Kidney (tissue), 22 donors: ENCODE measurements at places on chromosomes 13 and 19. TPM values are rescaled to one million over a fixed set of nuclear protein-coding genes. Genes with fewer than 3 reads are reported as not detected.

The AXL gene
- total RNA-seq: 37.4 TPM

The GSX1 gene
- not detected for total RNA-seq

The MEDAG gene
- total RNA-seq: 12.1 TPM

The SLC25A41 gene
- total RNA-seq: 0.28 TPM

The NKPD1 gene
- 0.09 TPM for total RNA-seq
